ENCODE measurements at places on chromosomes 1 and 21.

GRCh38 chr1:165928075-165928731 lies 100.8 kb downstream of the UCK2 start:
- DNase-seq = peak; percentile 32

DNA sequence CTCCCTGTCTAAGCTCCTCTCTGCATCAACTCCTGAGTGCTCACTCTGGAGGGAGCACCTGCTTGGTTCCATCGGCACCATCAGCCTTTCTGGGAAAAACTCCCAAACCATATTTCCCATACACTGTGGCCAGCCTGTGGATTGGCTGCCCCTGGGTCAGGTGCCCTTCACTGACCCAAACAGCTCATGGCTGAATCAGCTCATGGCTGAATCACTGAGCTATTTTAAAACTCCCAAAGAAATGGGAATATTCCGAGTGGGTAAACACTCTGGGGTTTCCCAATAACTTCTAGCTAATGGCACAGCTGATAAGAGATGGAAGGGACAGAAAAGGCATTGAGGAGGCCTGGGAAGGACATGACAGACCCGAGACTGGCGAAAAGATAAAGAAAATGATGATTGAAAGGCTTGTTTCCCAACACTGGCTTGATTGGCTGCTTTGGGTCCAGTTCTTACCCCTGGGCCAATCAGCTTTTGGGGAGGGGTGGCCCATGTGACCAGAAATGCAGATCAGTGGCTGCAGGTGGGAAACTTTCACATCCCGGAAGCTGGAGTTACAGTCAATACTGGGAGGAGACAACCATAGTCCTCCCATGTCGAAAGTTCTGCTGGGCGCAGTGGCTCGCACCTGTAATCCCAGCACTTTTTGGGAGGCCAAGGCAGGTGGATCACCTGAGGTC lies 37.3 kb upstream of the KAZN start:
- no peak for DNase-seq

GRCh38 chr1:216005916-216006315 lies 417.3 kb downstream of the USH2A start:
- DNase-seq = no peak

DNA sequence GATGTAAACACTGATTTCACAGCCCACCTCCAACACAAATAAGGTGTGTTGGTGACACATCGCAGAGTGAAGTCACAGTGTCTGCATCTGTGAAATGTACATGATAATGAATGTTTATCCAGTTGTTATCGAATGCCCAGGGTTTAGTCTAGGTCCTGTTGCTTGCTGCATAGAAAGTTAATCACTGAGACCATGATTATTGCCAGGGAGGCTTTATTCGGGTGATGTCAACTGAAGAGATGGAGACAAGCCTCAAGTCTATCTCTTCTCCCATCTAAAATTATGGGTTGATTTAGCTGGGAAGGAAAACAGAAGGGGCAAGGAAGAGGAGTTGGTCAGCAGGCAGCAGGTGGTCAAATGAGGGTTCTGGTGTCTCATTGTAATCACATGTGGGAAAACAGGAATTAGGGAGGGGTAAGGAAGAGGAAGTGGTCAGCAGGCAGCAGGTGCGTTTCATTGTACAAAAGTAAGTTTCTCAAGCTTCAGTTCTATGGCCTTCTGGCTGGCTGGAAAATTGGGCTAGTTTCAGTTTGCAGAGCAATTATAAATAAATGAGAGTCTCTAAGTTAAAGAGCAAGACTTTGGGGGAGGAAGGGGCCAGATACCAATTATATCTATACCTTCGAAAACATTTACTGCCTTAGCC lies 146.3 kb upstream of the DNAH14 start:
- DNase-seq = no peak

DNA sequence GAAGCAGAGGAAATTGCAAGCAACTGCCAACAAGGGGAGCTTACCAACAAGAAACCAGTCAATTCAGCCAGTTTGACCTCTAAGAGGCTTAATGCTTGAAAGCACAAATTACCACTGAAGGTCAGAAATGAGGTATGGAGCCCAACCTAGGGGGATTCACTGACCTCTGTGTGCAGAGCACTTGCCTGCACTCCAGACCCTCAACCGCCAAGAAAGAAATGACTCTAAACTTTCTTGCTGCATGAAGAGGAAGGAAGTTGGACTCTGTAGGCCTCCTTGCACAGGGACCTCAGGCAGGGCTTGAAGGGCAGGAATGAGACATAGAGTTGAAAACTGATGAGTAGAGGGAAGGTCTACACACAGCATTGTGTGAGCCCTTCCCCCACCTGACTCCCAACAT lies 10.0 kb downstream of the ARMH1 start:
- DNase-seq = no peak

DNA sequence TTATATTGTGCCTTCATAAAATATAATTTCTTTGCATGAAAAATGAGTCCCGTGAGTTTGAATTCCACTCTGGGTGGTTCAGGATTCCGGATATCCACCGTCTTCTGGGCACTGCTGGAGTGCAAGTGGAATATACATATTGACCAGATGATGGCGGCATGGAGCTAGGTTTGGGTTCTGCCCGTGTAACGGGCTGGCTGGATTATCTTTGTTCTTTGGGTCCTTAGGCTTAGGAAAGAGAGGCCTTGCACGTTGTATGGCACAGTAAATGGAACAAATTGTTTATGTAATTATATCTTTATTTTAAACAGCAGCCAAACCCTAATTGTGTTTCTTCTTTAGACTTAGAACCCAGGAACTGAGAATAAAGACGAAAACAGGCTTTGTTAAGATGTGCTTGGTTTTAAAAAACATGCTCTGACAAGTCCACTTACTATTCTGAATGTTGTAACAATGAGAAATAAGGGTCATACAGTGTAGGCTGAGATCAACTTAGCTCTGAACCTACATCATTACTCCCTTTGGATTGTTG lies 13.5 kb upstream of the ACBD6 start:
- DNase-seq = peak; percentile 64

GRCh38 chr1:103283371-103283770 lies 175.0 kb upstream of the COL11A1 start:
- DNase-seq = no peak
